Activated CD4-positive, alpha-beta T cell treated with anti-CD3 and anti-CD28 coated beads for 48 hours (primary cell): ENCODE measurements at places on chromosomes 13 and 19.

DNA sequence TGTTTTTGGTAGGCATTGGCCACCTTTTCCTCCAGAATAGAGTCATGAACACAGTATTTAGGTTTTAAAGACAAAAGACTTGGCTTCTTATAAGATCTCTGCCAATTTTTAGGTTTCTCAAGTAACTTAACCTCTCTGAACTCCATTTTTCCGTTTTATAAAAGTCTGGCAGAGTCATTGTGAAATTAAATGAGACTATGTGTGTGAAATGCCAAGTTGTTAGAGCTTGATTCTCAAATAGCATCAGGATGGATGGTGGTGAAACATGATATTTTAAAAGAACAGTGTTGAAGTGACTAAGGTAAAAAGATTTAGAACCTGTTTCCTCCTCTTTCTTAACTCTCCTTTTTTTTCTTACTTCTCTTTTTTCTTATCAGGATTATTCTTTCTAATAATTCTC is 617.7 kb upstream of the SLITRK1 start:
- DNase-seq: no peak

DNA sequence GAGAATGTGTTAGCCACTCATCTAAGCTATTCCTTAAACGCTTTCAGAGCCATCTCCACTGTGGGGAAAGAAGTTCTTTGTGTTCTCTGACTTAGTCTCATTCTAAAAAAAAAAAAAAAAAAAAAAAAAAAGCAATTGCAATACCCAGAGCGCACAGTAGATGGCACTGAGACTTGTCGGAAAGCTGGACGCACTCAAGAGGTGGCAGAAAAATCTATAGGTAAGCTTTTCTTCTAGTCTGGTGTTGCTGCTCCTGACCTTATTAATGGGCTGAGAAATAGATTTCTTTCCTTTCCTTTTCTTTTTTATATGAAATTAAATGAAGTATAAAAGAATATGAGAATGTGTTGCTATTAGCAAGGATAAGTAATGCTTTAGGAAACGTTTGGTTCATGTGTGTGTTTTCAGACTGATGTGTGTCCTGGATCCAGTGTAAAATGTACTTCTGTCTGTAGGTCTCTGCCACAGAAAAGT is 4.7 kb upstream of the GJB2 start:
- DNase-seq: peak; percentile 26

GRCh38 chr19:30719189-30719998 is 347.2 kb downstream of the ZNF536 start:
- DNase-seq: peak; percentile 15

DNA sequence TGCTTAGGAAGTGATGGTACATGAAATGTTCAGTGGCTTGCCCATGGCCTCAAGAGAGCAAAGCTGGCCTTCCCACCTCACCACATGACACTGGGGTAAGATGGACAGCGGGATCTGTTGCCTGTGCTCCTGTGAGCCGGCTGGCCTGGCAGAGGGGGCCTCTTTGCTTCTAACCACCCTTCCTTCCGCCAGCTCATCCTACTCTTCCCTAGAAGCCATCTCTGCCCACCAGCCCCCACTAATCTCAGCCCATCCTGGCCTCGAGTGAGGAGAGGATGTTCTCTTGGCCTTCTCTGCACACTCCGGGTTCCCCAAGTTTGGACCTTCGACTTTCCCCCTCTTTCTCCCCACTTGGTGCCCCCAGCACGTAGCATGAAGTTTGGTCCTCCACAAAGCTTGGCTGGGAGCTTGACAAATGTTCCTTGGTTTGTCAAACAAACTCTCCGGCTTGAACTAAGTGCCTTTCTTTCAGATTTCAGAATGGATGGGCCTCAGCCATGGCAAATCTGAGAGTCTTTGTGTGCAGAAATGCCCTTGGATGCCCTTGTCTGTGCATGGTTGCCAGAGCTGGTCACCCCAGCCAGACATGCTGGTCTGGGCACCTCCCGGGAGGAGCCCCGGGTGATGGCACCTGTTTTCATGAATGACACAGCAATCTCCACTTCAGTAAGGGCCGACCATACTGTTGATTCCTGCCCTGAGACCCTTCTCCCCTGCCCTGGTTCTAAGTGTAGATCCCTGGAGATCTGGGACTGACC is 145.5 kb downstream of the URI1 start:
- DNase-seq: no peak

DNA sequence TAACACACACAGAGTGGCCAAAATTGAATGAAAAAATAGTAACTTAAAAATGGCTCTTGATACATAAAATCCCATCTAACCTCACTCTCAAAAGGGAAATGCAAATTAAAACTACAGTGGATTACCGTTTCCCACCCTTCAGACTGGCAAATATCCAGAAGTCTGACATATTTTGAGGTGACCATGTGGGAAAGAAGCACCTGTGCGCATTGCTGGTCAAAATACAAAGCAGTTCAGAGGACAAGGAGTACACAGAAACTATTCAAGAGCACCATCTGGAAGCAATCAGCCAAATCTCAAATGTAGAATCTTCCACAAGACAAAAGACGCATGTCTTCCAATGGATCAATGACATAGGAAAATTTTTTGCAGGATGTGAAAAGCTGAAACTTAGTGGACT is 23.2 kb downstream of the NALCN start:
- no peak for DNase-seq

GRCh38 chr13:30061217-30061616 is 210.8 kb upstream of the UBL3 start:
- no peak for DNase-seq

GRCh38 chr13:111512707-111513106 is 192.3 kb downstream of the TEX29 start:
- no peak for DNase-seq
